ENCODE measurements at places on chromosomes 13 and 19.

DNA sequence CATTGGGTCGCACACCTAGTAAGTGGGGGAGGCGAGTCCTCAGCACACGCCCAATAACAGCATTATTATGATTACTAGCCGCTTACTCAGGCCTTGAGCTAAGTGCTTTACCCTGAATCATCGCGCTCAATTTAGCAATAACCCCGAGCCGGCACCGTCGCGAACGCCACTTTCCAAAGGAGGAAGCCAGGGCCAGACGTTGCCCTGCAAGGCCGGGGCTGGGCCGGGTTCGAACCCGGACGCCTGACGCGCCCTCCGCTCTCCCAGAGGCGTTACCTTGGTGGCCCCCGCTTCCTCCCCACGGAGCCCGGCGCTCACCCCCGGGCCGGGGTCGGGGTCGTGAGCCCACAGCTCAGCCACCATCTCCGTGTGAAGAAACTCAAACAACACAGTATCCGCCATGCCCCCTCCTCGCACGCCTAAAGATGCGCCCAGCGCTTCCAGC is at the start of gene TRAPPC6A:
Gene TRAPPC6A, minus strand, starts transcription at position 421 of the 445 bp plus-strand sequence. Its CDS starts 19 bp downstream, at position 402.
- DNase-seq = no peak

GRCh38 chr19:11581740-11582139 is 4.3 kb upstream of the ACP5 start:
- DNase-seq = no peak

GRCh38 chr19:50629801-50630200 is 9.9 kb downstream of the SYT3 start:
- no peak for DNase-seq

DNA sequence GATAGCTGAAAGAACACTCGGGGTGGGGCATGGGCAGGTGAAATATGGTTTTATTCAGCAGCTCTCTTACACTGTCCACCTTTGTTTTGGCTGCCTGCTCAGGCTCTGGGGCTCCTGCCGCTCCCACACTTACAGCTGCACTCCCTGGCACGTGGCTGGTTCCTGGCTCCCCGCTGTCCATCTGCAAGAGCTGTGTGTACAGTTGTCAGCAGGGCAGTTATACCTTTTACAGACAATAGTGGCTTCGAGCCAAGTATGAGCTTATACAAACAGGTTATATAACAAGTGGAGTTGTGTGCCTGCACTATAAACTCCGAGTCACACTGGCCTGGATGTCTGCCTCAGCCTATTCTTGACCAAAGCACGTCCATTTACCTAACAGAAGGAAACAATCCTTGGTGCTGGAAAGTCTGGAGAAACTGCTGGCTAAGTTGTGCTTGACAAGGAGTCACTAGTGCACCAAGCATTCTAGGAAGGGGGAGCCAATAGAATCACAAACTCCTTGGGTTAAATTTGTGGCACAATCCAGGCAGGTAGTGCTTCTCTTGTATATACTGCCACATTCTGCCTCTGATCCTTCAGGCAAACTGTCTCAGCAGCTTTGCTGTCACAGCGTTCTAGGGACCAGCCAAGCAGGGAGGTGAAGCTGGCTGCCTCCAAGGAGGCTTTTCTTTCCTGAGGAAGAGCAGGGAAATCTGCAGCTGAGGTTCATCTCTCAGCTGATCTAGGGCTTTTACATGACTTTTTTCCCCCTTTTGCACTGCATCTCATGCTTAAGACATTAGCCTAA is 68.2 kb downstream of the NHLRC3 start:
- no peak for DNase-seq

- no peak for DNase-seq
Measured at GRCh38 chr19:5452594-5453565, 2.3 kb upstream of the ZNRF4 start.

GRCh38 chr19:45168767-45169351 is 8.1 kb upstream of the NKPD1 start:
- DNase-seq = no peak

- no peak for DNase-seq
Measured at GRCh38 chr19:8576273-8576993, 809 bp downstream of the MYO1F start.

DNA sequence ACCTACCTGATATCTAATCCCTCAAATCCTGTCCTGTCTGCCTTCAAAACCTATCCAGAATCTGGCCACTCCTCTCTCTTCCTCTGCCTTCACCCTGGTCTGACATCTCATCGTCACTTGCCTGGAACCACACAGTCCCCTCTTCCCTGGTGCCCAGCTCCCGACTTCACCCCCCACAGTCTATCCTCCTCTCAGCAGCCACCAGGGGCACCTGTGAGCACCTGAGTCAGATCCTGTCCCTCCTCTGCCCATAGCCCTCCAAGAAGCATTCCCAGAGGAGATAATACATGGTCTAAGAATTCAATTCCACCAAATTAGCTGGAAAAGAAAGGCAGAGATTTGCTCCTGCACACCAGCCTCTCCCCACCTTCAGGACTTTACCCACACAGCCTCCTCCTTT is 48.9 kb downstream of the ZNRF4 start:
- no peak for DNase-seq

DNA sequence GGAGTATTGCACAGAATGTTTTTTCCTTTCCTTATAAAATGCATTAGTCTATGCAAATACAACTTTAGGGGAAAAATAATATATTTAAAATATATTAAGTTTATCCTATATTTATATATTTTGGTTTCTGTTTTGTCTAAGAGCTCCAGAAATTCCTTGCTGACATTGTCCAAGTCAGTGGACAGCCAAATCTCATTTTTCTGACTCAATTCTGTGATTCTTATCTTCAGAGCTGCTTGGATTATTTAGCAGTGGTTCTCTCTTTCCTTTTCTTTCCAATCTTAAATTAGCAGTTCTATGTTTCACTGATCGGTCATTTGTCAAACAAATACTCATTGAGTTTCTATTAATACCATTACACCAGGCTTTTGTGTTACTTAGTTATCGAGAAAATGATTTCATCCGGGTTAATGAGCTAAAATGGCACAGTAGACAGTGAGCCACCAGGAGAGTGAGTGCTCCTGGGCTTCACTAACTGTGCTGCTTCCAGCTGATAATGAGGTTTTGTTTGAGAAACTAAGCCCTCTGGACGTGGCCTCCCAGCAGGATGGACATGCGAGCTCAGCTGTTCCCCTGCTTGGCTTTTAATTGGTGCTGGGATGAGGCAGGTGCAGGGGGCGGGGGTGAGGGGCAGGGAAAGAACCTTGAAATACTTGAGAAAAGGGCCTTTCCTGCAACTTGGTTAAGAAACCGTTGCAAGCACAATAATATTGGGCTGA is 44.0 kb downstream of the ATP11A start:
- no peak for DNase-seq

GRCh38 chr13:106372199-106373155 is 163.0 kb downstream of the EFNB2 start:
- no peak for DNase-seq

DNA sequence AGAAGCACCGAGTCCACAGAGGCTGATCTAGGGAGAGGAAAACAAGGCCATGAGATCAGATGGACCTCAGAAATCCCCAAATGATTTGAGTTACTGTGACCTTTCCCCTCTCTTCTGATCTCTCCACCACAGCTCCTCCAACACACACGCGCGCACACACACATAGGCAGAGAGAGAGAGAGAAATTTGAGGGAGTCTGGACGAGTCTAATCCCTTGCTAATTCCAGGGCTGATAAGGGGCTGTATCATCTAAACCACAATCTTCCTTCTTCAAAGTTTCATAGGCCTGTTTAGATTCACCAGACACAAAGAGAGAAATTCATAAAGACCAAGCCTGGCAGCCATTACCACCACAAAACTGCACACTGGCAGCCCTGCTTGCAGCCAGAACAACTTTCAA is 8.6 kb downstream of the ZFP82 start:
- no peak for DNase-seq

GRCh38 chr13:80605011-80605410 is 264.1 kb upstream of the SPRY2 start:
- no peak for DNase-seq

GRCh38 chr13:22298530-22298929 is 627.7 kb downstream of the FGF9 start:
- DNase-seq = no peak

DNA sequence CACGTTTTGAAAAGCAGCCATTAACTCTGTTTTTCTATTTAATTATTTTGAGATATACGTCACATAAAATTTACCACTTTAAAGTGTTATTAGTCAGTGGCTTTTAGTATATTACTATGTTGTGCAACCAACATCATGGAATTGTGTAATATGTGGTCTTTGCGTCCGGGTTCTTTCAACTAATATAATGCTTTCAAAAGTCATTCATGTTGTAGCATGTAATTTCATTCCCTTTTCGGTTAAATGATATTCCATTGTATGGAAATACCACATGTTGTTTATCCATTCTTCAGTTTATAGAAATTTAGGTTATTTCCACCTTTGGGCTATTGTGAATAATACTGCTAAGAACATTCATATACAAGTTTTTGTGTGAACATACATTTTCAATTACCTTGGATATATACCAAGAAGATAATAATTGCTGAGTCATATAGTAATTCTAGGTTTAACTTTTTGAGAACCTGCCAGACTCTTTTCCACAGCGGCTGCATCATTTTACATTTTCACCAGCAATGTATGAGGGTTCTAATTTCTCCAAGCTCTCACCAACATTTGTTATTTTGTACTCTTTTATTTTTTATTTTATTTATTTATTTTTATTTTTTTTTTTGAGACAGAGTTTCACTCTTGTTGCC is 28.1 kb upstream of the CLDN10 start:
- no peak for DNase-seq

DNA sequence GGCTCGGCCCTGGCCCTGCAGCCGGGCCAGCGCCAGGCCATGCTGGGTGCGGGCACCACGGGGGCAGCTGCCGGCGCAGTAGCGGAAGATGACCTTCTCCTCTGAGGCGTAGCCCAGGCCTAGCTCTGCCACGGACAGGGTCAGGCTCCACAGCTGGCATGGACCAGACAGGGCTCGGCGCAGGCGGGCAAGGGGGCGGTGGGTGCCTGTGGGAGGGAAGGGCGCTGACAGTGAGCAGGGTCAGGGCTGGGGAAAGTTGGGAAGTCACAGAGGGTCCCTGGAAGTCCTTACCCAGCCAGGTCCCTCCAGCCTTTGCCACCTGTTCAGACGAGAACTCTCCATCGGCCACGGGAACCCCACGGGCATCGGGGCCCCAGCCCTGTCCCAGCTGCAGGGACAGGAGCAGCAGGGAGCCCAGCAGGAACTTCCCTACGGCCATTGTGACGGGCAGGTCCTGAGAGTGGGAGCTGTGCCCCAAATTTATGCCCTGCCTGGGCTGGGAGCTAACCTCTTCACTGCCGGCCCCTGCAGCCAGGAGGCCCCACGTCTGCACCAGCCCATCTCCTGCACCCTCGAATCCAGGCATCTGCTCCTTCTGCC is at the start of gene PSPN:
Gene PSPN, minus strand, starts transcription at position 523 of the 600 bp plus-strand sequence. Its CDS starts 84 bp downstream, at position 439.
- DNase-seq = no peak

GRCh38 chr13:37657134-37657533 is 58.6 kb upstream of the POSTN start:
- DNase-seq = no peak

- DNase-seq = no peak
Measured at GRCh38 chr13:39411511-39411910, 191.5 kb downstream of the LHFPL6 start.

DNA sequence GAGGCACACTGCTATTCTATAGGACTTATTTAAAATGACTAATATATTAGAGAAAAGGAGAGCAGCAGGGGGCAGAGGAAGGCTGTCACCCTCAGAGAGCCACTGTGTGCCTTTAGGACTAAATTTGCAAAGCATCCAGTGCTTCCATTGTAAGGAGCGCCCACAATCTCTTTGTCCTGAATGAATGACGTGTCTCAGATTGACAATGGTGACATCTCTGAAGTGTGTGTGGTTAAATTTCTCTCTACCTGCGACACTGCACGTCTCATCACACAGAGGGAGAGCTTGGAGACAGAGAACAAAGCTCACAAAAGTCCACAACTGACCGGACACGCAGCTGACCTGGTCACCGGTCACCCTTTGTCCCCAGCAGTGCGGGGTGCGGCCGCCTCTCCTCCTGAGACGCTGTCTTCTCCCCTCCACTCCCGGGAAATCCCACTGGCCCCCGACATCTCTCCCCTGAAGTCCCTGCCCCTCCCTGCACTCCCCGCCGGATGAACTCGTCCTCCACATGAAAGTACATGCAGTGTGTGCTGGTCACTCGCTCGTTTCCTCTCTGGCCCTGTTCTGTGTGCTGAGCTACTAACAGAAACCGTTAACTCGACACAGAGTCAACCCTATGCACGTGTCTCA is 107.2 kb downstream of the RAB20 start:
- no peak for DNase-seq

GRCh38 chr13:21889651-21890050 is 218.8 kb downstream of the FGF9 start:
- DNase-seq = no peak

DNA sequence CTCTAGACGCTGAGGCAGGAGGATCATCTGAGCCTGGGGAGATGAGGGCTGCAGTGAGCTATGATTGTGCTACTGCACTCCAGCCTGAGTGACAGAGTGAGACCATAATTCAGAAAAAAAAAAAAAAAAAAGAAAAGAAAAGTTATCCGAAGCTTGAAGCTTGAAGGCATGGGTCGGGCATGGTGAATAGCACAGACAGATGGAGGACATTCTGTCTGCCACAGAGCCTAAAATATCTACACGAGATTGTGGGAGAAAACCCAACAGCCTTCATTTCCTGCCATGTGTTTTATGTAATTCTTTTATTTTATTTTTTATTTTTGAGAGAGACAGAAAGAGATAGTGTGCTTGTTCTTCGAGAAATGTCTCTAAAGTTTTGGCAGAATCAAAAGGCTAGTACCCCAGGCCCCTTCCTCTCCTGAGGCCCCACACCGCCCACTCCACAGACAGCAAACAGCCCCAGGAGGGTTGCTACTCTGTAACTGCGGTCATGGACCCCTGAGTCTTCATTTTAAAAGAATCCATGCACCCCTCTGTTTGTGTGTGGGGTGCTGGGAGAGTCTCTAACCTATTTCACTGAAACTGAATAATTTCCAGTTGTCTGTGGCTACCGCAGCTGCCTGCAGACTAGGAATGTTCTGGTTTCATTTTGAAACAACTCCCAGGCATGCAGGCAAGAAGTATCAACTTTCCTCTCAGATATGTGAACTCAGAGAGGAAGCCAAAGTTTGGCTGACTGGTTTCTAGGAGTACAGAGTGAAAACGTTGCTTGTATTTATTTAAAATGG is 38.4 kb upstream of the RCBTB2 start:
- no peak for DNase-seq

GRCh38 chr19:35399948-35400772 is 29.3 kb downstream of the GPR42 start:
- DNase-seq = no peak

GRCh38 chr13:55062662-55063061 is 2034.0 kb downstream of the OLFM4 start:
- DNase-seq = no peak

- DNase-seq = no peak
Measured at GRCh38 chr19:29173896-29174295, 39.1 kb downstream of the UQCRFS1 start.

Measured in stimulated activated effector memory CD8-positive, alpha-beta T cell treated with anti-CD3 and anti-CD28 coated beads, Interleukin-12 subunit alpha, Interleukin-12 subunit beta, amount 100 ng/mL, for 72 hours (primary cell).